IMR-90 (cell line): ENCODE measurements at places on chromosomes 7 and 10. TPM values are rescaled to one million over a fixed set of nuclear protein-coding genes. Genes with fewer than 3 reads are reported as not detected.
A peak's percentile ranks its signal among the peaks of the same experiment; 100 is the strongest.

Gene MUC3A
- total RNA-seq = not detected in 2 replicates

Gene GALNT17
- total RNA-seq = not detected in 2 replicates

Gene CALN1
- total RNA-seq = not detected in 2 replicates

Gene PTPRE
- 0.54 and 0.56 TPM in 2 replicates for total RNA-seq

GRCh38 chr10:71812913-71813590 lies 38.0 kb downstream of the PSAP start:
- H3K4me3 ChIP-seq = no peak overlapping the region
- no peaks in the 10 kb centered on the region for H3K4me1 ChIP-seq
- peaks cover 4% of the 10 kb centered on the region; the same call in 1 of the 2 replicates for H3K27me3 ChIP-seq
- peaks cover 27% of the 10 kb centered on the region for H3K36me3 ChIP-seq
- H3K27ac ChIP-seq = no peak overlapping the region

DNA sequence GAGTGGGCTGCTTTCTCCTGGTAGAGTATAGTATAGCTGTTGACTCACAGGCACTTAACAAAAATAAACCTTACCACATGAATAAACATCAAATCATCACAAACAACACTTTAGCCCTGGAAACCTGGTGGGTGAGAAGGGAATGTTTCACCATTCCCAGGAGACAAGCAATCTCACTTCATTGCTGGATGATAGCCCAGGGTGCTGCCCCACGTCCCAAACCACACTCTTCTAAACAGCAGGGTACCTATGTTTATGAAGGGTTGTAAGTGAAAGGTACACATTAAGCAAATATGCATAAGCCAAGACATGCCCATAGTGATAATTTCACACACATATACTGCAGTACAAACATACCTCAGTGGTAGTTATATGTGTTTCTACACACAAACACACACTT lies 276.2 kb downstream of the FGFR2 start:
- H3K4me3 ChIP-seq = no peak overlapping the region
- no peak for DNase-seq
- H3K27me3 ChIP-seq = no peaks in the 10 kb centered on the region
- no peaks in the 10 kb centered on the region for H3K36me3 ChIP-seq
- no peak overlapping the region for H3K27ac ChIP-seq

- no peak overlapping the region for H3K27ac ChIP-seq
- no peaks in the 10 kb centered on the region for H3K4me1 ChIP-seq
- peaks cover 4% of the 10 kb centered on the region; the same call in 1 of the 2 replicates for H3K27me3 ChIP-seq
- no peaks in the 10 kb centered on the region for H3K36me3 ChIP-seq
- H3K4me3 ChIP-seq = no peak overlapping the region
Observed at GRCh38 chr10:78187371-78187770, 153.7 kb downstream of the RPS24 start.

GRCh38 chr7:41643616-41644015 lies 59.3 kb downstream of the INHBA start:
- H3K27ac ChIP-seq = no peak overlapping the region
- H3K27me3 ChIP-seq = no peaks in the 10 kb centered on the region
- H3K4me1 ChIP-seq = no peaks in the 10 kb centered on the region
- no peak overlapping the region for H3K4me3 ChIP-seq

- H3K27me3 ChIP-seq = no peaks in the 10 kb centered on the region
- H3K4me1 ChIP-seq = no peaks in the 10 kb centered on the region
- H3K4me3 ChIP-seq = no peak overlapping the region
- no peak overlapping the region for H3K27ac ChIP-seq
- no peak for DNase-seq
- 0 out of 2 replicates have a peak, but pooled peaks cover 2% of the 10 kb centered on the region for H3K36me3 ChIP-seq
Observed at GRCh38 chr7:64504581-64505120, 58.2 kb downstream of the ZNF680 start.

DNA sequence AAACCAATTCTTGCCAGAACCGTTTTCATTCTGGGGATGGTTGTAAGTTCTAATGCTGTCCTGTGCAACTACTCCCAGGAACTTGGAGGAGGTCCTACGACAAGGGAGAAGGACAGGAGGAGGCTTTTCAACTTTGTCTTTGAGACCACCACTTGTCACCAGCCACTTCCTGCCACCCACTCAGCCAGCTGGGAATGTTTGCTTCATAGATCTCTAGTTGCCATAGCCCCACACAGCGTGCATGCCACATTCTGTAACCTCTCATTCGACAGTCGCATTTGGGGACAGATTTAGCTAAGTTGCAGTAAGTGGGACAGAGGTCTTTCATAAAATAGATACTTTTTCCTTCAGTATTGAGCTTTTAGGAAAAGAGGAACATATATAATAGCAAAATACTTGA lies 78.0 kb downstream of the TAF3 start:
- H3K4me1 ChIP-seq = no peaks in the 10 kb centered on the region
- no peak overlapping the region for H3K27ac ChIP-seq
- DNase-seq = no peak
- H3K36me3 ChIP-seq = peaks cover 5% of the 10 kb centered on the region; the same call in 1 of the 2 replicates

GRCh38 chr7:4675771-4676367 lies 6.2 kb upstream of the FOXK1 start:
- H3K36me3 ChIP-seq = no peaks in the 10 kb centered on the region; the same call in 1 of the 2 replicates
- no peaks in the 10 kb centered on the region for H3K27me3 ChIP-seq
- H3K4me1 ChIP-seq = no peaks in the 10 kb centered on the region

DNA sequence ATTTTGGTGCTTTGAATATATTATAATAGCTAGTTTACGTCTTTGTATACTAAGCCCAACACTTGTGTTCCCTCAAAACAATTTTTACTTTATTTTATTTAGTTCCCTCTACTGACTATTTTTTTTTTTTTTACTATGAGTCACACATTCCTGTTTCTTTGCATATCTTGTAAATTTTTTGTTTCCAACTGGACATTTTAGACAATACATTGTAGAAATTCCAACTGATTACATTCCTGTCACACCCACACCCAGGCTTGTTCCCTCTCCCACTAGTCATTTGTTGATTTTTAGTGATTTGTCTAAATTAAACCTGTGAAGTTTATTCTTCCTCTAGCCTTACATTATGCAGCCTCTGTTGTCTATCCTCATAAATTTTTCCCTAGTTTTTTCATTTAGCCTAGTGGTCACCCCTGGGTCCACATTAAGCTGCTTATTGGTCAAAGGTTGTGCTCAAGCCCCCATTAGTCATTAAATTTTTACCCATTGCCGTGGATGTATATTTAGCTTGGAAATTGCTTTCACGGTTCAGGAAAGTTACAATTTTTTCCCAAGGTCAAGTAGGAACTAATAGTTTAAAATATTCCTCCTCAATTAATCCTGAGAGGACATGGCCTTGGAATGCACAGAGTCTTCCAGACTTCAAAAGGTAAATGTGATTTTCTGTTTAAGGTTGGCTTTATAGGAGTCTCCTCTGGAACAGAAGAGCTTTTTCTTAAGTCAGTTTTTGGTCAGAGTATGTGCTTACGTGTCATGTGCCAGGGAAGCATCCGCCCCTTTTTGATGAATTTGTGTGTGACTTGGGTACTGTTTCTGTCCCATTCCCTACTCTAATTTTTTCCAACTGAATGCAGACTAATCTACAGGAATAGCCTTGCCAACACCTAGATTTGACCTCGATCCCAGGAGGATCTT lies 207.6 kb upstream of the TMEM72 start:
- H3K36me3 ChIP-seq = no peaks in the 10 kb centered on the region
- H3K27ac ChIP-seq = no peak overlapping the region
- no peaks in the 10 kb centered on the region for H3K27me3 ChIP-seq
- no peak overlapping the region for H3K4me3 ChIP-seq

DNA sequence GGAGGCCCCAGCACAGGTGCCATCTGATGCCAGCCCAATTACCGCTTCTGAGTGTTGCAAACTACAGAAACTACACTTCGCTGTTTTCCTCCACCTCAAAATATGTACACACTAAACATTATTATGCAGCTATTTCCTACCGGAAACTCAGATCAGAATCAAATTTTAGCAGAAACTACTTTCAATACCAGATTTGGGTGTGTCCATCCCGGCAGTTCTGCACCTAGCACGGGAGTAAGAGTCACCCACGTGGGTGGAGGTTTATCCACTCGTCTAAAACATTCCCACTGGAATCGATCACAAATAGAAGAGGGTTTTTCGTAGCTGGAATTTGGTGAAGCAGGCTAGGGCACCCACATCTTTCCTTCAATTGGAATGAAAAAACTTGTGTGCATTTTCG lies 214.4 kb upstream of the PRKCQ start:
- no peak overlapping the region for H3K4me3 ChIP-seq
- no peak for DNase-seq
- no peak overlapping the region for H3K27ac ChIP-seq
- H3K36me3 ChIP-seq = no peaks in the 10 kb centered on the region

DNA sequence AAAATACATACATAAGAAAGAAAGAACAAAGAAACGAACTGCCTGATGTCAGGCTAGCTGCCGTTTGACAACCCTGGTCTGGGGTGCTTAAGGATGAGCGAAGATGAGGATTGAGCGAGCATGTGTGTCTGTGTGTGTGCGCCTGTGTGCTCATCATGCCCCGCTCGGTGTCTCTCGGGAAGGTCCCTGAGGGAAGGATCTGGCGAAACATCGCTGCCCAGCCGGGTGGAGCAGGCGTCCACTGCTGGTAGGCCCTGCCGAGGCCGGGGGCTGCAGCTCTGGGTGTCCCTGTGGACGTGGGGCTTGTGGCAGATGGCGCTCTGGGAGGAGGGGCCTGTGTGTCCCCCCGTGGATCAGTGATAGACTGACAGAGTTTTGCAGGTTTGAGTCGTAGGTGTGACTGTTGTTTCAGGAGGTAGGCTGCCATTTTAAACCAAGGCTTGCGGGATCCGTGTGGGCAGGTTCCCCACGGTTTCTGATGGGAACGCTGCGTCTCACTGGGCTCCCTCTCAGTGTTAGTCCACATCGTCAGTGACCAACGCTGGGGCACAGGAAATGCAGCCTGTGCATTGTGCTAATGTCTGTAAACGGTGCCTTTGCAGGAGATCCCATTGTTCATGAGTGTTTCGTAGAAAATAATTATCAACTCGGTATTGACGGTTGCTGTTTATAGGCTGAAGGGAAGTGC lies 5.9 kb upstream of the SUN1 start:
- H3K27ac ChIP-seq = peak overlapping the region; percentile 94
- peaks cover 29% of the 10 kb centered on the region for H3K4me1 ChIP-seq
- no peaks in the 10 kb centered on the region for H3K27me3 ChIP-seq
- no peak for DNase-seq
- H3K4me3 ChIP-seq = no peak overlapping the region
- H3K36me3 ChIP-seq = peaks cover 3% of the 10 kb centered on the region

GRCh38 chr7:19619122-19619521 lies 89.7 kb downstream of the POLR1F start:
- H3K27ac ChIP-seq = no peak overlapping the region
- no peaks in the 10 kb centered on the region for H3K36me3 ChIP-seq
- no peaks in the 10 kb centered on the region for H3K4me1 ChIP-seq
- no peak overlapping the region for H3K4me3 ChIP-seq
- DNase-seq = no peak
- H3K27me3 ChIP-seq = no peaks in the 10 kb centered on the region

GRCh38 chr7:151761957-151762356 lies 115.0 kb downstream of the PRKAG2 start:
- H3K27me3 ChIP-seq = peaks cover 53% of the 10 kb centered on the region
- H3K36me3 ChIP-seq = no peaks in the 10 kb centered on the region
- H3K27ac ChIP-seq = no peak overlapping the region

GRCh38 chr10:124991835-124992234 lies 49.9 kb downstream of the ZRANB1 start:
- H3K4me1 ChIP-seq = no peaks in the 10 kb centered on the region
- no peak overlapping the region for H3K27ac ChIP-seq
- peaks cover 66% of the 10 kb centered on the region for H3K36me3 ChIP-seq
- H3K4me3 ChIP-seq = no peak overlapping the region
- H3K27me3 ChIP-seq = no peaks in the 10 kb centered on the region

GRCh38 chr10:13712837-13713581 lies 126.2 kb downstream of the PRPF18 start:
- H3K4me1 ChIP-seq = peaks cover 35% of the 10 kb centered on the region
- no peak overlapping the region for H3K4me3 ChIP-seq
- H3K36me3 ChIP-seq = no peaks in the 10 kb centered on the region
- no peaks in the 10 kb centered on the region for H3K27me3 ChIP-seq

- H3K36me3 ChIP-seq = peaks cover 2% of the 10 kb centered on the region; the same call in 1 of the 2 replicates
- no peaks in the 10 kb centered on the region for H3K27me3 ChIP-seq
- DNase-seq = no peak
- H3K4me1 ChIP-seq = peaks cover 3% of the 10 kb centered on the region; the same call in 1 of the 2 replicates
- no peak overlapping the region for H3K4me3 ChIP-seq
Observed at GRCh38 chr7:77788327-77788902, 9.8 kb downstream of the TMEM60 start.

DNA sequence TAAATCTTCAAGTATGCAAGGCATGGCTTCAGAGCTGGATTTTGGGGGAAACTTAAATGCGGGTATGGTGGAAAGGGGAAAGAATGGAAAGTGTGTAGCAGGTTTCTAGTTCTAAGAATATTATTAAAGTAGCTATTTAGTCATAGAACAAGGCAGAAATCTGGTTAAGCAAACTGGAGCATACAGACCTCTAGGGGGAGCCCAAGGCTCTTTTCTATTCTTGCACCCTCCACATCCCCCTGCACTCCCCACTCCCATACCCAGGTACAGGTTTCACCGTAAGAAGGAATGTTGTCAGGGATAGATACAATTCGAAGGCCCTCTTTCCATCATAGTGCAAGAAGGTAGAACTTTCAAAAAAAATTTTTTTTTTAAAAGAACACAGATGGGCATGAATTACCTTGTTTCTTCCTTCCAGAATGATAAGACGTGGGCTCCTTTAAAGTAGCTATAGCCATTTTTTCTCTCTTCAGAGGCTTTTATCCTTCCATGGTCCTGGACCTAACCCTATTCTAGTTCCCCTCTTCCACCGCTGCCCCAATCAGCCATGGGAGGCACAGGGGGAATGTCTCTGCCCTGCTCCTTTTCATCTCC lies 41.5 kb upstream of the SMIM30 start:
- H3K4me3 ChIP-seq = no peak overlapping the region
- DNase-seq = peak; percentile 45
- no peaks in the 10 kb centered on the region for H3K27me3 ChIP-seq

DNA sequence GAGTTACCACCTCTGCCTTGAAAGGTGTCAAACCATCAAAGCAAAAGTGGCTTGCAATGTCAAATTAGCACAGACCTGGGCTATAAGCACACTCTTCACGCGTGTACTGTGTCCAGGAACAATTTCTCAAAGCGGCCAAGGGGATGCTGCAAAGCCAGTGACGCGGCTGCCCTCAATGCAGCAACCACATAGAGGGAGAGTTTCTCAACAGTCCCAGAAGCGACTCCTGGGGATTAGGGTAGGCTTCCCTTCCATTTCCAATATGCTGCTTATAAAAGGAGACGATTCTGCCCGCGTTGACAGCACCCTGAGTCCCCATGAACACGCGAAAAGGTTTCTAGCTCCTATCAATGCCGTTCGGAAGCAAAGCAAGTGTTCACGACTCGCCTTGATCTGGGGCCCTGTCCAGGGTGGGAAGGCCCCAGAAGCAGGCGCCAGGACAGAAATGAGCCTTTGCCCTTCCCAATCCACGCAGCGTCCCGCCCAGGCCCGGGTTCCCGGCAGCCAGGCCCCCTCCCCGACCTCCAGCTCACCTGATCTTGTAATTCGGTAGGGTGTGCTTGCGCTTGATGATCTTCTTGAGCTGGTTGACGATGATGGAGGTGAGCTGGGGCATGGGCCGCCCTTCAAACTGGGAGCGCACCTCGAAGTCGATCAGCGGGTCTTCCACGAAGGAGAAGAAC lies 1.3 kb downstream of the PDZD8 start:
- H3K36me3 ChIP-seq = no peaks in the 10 kb centered on the region
- H3K27ac ChIP-seq = peak overlapping the region; percentile 27
- H3K4me1 ChIP-seq = no peaks in the 10 kb centered on the region; the same call in 1 of the 2 replicates
